Activated CD4-positive, alpha-beta T cell treated with anti-CD3 and anti-CD28 coated beads, Interleukin-10, Interleukin-2, amounts not matched to agents 100 ng/mL and 50 ng/mL, durations not matched to agents 16 hours and 8 hours (primary cell): ENCODE measurements at places on chromosomes 6 and 20.

DNA sequence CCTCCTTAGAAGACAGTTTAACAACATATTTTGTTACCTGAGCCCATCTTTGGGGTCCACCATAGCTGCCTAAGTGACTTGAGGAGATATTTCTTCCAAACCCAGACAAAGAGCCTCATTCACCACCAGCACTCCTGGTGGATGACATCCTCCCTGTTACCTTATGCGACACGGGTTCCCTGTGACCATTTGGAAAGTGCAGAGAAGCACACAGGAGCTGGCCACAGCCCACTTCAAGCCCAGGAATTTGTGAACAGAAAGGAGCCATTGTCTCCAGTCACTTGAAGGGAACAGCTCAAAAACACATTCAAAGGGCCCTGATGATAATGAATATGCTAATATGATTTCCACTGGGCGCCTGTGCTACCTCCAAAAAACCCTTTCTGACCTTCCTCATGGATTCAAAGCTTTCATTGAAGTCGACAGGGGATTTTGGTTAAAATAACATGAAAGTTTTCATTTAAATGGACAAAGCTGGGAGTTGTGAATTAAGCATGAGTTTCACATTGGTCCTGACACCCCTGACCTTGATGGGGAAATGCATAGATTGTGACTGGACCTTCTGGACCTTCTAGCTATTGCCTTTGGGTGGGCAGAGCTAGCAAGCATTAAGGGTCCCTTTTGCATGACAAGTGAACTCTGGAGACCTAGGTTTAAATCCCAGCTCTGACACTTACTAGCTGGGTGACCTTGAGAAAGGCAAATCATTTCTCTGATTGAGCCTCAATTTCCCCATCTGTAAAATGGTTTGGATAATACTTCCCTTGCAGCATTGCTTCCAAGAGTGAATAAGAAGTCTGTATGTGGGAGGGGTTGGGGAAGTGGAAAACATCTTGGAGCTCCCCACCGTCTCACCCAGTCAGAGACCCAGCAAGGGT lies 83.3 kb upstream of the SIRPA start:
- DNase-seq = no peak

DNA sequence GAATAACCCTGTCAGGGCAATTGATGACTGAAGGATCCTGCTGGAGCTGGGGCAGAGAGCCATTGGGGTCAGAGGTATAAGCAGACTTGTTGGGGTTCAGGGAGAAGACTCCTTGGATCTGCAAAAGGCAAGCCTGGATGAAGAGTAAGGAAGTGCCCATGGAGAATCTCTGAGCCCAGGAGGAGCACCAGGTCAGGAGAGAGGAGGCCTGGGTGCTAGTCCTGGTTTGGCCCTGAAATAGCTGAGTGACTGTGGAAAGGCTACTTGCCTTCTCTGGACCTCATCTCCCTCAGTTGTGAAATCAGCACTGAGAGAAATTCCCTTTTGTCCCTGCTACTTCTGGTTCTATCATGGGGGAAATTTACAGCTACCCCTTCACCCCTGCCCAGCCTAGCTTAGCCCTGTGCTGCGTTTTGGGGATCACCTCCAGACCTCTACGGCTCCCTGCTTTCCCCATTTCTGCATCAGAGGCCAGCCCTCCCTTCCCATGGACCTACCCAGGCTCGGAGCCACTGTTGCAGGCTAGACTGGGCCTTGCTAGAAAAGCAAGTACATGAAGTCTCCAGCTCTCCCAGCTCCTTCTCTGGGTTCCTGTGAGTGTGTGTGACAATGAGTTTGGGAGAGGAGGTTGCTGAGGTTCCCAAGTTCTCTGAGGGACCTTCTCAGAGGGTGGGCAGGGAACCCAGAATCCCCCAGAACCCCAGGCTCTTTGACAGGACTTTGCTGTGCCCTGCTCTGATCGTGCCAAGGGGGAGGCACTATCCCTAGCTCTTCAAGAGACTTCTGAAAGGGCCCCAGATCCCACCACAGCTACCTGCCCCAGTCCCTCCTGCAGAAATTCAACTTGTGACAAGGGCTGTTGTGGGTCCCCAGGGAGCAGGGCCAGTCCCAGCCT lies 2.3 kb upstream of the NCR2 start:
- no peak for DNase-seq

DNA sequence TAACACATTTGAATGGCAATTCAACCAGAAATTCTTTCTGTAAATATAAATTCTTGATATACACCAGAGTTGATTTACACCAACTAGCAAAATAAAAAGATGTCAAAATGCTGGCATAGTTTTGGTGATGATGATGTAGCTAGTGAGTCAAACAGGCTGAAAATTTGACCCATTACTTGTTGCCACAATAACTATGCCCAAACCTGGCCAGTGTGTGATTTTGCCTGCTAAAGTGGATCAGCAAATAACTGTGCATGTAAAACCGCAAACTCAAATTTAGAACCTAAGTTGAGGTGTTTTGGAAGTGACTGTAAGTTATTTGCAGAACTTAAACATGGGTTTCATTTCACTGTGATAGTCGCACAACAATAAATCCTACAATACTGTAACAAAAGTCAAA lies 125.9 kb downstream of the KIF6 start:
- DNase-seq = no peak

GRCh38 chr6:6191476-6191875 lies 129.0 kb downstream of the F13A1 start:
- no peak for DNase-seq

- DNase-seq = no peak
Measured at GRCh38 chr6:41239467-41240159, 11.5 kb downstream of the TREML4 start.

- no peak for DNase-seq
Measured at GRCh38 chr6:155341130-155341828, 27.0 kb upstream of the TFB1M start.

GRCh38 chr6:160116411-160116810 lies 5.2 kb upstream of the SLC22A1 start:
- DNase-seq = no peak

DNA sequence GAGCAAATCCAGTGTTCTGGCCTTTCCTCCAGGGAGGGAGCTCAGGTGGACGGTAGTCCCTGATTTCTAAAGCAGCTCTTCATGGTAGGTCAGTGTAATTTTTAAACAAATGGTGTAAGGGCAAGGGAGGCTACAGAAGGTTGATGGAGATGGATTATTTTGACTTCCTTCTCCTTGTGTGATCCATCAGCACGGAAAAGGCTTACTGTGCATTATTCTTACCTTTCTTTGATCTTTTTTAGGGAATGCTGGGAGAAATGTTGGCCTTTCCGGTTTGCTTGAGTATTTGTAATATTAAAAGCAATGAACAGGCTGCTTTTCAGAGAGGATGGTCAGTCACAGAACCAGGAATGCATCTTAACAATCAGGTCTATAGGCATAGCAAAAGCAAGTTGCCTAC lies 487.0 kb upstream of the BTBD3 start:
- DNase-seq = no peak

GRCh38 chr20:58065508-58066361 lies 162.7 kb downstream of the ANKRD60 start:
- DNase-seq = no peak
